Fibroblast of the aortic adventitia (primary cell): ENCODE measurements at places on chromosomes 5 and 9. TPM values are rescaled to one million over a fixed set of nuclear protein-coding genes. Genes with fewer than 3 reads are reported as not detected.

The AK8 gene
- 0.18 TPM in 1 of 2 replicates, not detected in the other for total RNA-seq

The AQP7 gene
- total RNA-seq: 0.09 TPM in 1 of 2 replicates, not detected in the other

The BTNL3 gene
- total RNA-seq: not detected in 2 replicates

The SERINC5 gene
- total RNA-seq: 13.5 and 17.1 TPM in 2 replicates

The MPDZ gene
- total RNA-seq: 41.0 and 85.9 TPM in 2 replicates

The RBM22 gene
- 35.7 and 60.4 TPM in 2 replicates for total RNA-seq

The PRRX2 gene
- 3.5 and 36.1 TPM in 2 replicates for total RNA-seq

The VCAN gene
- total RNA-seq: 455 and 1,493 TPM in 2 replicates

The ARL14EPL gene
- total RNA-seq: 0.18 TPM in 1 of 2 replicates, not detected in the other

The OBP2B gene
- not detected in 2 replicates for total RNA-seq

The RLN1 gene
- total RNA-seq: 0.18 TPM in 1 of 2 replicates, not detected in the other

The SPACA9 gene
- total RNA-seq: 0.74 and 2.7 TPM in 2 replicates

The OTULINL gene
- total RNA-seq: 0.33 and 1.6 TPM in 2 replicates

The IL9 gene
- not detected in 2 replicates for total RNA-seq

The NEURL1B gene
- total RNA-seq: 1.3 and 2.5 TPM in 2 replicates
